ENCODE measurements at places on chromosomes 7 and 10.

- DNase-seq: no peak
Measured at GRCh38 chr10:42830237-42830636, 47.6 kb downstream of the BMS1 start.

DNA sequence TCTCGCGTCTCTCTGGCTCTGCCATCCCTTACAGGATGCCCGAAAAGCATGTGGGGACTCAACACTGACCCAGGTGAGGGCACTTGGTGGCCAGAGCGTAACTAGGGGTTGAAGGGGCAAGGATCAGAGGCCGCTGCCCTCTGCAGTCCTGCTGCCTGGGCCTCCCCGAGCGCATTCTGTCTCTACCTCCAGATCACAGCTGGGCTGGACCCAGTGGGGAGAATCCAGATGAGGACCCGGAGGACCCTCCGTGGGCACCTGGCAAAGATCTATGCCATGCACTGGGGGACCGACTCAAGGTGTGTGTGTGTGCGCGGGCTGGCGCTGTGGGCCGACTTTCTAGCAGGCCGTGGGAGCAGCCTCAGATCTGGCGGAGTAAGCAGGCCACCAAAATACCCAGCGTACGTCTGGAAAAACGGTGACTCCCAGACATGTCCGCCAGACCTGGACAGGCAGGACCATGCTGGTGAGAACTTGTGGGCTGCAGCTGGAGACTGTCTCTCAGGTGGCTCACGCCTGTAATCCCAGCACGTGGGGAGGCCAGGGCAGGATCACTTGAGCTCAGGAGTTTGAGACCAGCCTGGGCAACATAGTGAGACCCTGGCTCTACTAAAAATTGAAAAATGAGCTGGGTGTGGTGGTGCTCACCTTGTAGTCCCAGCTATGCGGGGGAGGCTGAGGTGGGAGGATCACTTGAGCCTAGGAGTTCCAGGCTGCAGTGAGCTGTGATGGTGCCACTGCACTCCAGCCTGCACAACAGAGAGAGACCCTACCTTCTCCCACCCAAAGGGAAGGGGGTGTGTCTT lies 3.2 kb downstream of the GNB2 start:
- DNase-seq: no peak

- DNase-seq: no peak
Measured at GRCh38 chr7:22831602-22832305, 9.1 kb upstream of the TOMM7 start.

DNA sequence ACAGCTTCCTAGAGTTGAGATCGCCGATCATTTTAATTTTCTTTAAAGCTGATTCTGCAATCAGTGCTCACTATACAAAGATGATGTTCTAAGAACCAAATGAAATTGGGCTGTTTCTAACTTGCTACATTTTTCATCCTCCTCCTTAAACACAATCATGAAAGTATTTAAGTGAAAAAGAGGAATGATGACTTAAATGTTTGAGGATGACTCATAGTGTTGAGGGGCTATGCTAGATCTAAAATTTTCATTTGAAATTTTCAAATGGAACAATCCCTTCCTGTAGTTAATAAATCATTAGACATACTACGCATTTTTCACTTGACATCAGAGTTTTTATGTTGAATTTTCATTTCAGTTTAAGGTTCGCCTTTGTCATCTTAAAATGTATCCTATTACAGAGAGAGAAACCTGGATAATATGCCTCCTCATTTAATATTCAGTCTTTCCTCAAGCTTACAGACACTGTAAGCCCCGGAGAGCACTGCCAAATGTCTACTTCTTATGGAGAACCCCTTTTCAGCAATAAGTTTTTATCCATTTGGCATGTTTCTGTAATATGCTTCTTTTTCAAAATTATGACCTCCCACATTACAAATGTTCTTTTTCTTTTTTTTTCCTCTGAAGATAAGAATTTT lies 499.6 kb downstream of the MAGI2 start:
- no peak for DNase-seq

GRCh38 chr10:12954866-12955265 lies 46.6 kb downstream of the CCDC3 start:
- DNase-seq: no peak

DNA sequence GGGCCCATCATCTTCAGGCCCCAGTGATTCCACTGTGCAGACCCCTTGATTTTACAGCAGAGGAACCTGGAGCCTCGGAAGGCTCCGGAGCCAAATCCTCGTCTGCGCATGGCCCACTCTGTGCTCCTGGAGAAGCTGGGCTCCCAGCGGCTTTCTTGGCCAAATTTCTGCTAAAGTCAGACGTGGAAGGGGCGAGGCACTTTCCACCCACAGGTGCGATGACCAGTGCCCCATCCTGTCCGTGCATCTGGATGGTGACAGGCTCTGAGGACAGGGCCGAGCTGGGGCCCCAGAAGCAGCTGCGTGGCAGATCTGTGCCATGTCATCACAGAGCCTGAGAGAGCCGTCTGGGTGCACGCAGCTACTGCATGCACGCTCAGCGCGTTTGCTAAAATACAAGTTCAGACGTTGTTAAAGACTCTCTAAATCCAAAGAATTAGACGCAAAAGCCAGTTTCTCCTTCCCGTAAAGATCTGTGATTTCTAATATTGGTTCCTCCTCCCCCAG lies 57.2 kb downstream of the JAKMIP3 start:
- DNase-seq: no peak

GRCh38 chr10:60944058-60944909 lies at the start of gene RHOBTB1:
RHOBTB1 (minus strand) TSS chr10:60944185; CDS start chr10:60911542, 32,643 bp downstream.
- DNase-seq: no peak

DNA sequence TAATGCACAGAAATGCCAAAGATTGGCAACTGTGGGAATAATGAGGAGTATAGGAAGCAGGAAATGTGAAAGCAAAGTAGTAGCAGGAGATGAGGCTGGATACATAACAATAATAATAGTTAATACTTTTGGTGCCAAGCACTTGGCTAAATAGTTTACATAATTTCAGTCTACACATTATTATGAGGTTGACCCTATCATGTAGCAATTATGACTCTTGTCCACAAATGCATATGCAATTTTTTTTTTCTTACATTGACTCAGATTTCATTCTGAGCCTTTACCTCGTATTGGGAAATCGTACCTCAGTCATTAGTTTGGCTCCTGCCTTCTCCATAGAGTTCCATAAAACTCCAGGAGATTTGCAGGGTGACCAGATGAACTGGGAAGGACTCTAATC lies 219.9 kb downstream of the SUGCT start:
- DNase-seq: no peak

DNA sequence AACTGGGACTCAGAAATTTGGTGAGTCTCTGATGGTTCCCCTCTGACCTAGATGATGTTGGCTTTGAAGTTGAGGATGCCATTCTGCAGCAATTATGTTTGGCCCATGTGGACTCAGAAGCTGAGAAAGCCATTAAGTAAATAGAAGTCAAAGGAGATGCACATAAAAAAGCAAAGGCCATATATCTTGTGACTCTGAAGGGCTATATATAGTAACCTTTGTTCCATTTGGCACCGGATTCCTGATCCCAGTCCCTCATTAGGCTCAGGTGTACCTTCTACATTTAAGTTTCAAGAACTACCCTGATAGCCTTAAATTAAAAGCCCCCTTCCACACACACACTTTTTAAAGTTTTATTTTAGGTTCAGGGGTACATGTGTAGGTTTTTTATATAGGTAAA lies 50.0 kb upstream of the PDK4 start:
- DNase-seq: no peak

DNA sequence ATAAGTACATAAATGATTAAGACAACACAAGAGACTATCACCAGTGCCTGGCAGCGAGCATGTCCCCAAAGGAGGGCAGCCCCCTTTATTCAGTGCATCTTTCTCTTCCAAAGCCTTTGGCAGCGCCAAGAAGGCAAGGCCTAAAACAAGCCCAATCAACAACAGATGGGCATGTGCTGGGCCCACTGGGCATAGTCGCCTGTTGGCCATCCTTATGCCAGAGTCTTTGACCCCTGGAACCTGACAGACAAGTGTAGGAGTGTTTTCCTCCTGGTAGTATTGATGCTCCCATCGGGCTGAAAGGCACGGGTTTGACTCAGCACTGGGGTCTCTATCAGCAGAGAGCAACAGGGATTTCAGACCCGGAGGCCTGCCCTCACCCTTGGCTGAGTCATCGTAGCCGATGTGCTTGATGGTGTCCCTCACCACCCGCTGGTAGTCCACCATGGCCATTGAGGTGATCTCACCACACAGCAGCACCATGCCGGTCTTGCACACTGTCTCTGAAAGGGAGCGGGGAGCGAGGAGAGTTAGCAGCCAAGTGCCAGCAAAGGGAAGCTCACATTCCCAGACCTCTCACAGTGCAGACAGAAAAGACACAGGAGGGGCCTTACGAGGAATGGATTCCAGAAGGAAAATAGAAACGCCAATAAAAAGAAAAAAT lies 5.8 kb downstream of the MAT1A start:
- DNase-seq: no peak

- no peak for DNase-seq
Measured at GRCh38 chr10:19931894-19932590, 115.8 kb downstream of the PLXDC2 start.

DNA sequence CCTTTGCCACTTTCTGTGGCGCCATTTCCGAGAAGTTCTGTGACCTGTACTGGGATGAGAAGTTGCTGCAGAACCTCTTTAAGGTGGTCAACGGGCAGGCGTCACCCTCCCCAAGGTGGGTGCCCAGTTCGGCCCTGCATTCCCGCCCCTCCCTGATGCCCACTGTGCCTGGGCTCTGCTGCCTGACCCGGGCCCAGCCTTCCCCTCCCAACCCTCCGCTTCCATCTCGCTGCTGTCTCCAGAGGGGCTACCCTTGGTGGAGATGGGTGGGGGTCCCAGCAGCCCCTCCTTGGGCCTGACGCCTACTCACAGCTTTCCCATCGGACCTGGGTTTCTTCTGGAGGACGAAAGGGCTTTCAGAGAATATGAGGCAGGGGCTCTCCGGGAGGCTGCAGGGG lies 30.5 kb upstream of the UTF1 start:
- no peak for DNase-seq

- no peak for DNase-seq
Measured at GRCh38 chr7:44966731-44967538, 11.9 kb downstream of the MYO1G start.

DNA sequence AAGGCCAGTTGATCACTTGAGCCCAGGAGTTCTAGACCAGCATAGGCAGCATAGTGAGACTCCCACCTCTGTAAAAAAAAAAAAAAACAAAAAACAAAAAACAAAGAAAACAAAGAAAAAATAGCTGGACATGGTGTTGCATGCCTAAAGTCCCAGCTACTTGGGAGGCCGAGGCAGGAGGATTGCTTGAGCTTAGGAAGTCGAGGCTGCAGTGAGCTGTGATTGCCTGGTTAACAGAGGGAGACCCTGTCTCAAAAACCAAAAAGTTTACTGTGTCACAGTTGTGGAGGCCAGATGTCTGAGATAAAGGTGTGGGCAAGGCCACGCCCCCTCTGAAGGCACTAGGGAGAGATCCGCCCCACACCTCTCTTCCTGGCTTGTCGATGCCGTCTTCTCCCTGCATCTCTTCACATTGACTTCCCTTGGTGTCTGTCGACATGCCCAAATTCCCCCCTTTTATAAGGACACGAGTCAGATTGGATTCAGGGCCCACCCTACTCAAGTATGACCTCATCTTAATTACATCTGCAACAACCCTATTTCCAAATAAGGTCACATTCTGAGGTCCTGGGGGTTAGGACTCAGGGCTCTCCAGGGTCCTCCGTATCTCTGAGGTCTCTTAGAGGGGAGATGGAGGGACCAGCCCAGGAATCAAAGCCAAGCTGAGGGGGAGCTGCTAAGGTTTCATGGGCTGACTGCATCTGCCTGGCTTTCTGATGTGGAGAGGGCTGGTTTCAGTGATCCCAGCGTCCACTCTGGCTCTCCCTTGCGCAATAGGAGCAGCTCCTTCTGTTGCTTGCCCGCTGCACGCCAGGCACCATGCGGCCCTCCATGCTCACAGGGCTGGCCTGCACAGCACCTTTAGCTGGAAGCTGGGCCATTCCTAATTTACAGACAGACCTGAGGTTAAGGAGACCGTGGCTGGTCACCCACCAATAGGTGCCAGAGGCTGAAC lies 23.1 kb downstream of the AGAP3 start:
- DNase-seq: no peak

DNA sequence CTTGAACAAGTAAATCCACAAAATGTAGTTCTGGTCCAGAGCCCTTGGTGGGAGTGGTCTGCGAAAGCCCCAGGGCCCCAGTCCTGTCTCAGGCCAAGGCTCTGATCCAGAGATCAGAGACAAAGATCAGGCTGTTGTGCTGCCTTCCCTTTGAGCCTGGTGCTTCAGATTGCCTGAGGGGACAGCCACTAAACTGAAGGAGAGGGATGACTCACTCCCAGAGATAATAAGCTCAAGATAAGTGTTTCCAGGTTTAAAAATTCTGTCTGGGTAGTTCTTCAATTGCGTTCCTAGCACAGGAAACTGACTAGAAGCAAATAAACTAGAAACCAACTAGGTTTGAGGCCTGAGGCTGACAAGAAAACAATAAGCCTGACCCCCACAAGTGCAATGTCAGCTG lies 190.2 kb downstream of the RAMP3 start:
- no peak for DNase-seq

DNA sequence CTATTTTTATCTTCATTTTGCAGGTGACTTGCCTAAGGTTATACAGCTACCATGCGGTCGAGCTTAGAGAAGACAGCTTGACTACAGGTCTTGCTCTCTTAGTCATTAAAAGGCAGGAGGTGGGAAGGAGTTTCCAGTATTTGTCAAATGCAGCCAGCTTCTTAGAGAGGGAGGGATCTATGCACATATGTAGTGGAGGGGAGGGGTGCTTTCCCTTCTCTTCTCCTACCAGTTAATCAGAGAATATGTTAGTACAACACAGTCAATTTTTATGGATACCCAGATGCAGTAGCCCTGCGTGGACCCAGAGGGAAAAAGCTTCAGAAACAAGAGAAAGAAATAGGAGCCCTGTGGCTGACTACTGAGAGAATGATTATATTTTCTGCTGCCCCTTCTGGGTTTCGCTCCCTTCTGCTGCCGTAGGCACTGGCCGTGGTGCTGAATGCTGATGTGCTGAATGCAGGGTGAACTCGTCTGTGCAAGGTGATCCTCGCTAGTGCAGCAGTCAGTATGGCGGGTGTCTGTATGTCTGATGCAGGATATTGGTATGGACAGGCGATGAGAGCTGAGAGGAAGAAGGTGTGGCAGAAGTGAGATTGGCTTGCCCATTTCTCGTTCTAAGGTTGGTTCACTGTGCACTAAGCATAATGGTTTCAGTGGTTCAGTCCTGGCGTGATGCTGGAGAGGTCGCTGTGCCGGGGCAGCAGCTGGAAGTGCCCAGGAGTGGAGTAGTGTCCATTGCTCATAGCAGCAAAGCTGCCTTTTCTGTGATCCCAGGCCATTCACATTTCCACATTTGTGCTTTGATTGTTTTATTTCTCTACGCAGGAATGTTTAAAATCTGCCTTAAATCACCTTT lies 189.2 kb upstream of the PODXL start:
- no peak for DNase-seq

DNA sequence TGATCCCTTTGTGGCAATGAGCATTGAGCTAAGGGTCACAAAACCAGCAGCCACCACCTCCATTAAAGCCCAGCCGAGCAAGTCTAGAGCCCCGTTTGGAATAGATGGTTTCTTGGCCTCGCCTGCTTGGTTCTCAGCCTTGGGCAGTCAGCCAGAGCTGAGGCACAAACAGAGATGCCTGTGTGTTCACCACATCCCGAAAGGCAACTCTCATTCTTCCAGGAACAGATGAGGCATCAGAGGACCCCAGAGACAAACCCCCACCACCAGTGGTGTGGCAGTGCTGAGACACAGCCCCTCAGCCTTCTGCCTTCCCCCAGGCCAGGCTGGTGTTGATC lies 203.3 kb upstream of the ZMIZ1 start:
- no peak for DNase-seq

GRCh38 chr7:132603220-132603833 lies 27.1 kb upstream of the PLXNA4 start:
- DNase-seq: no peak

GRCh38 chr7:27133409-27134231 lies 3.1 kb upstream of the HOXA4 start:
- DNase-seq: no peak

GRCh38 chr7:146057958-146058357 lies 58.6 kb upstream of the CNTNAP2 start:
- no peak for DNase-seq
